ENCODE measurements at places on chromosomes 3 and 15. TPM values are rescaled to one million over a fixed set of nuclear protein-coding genes. Genes with fewer than 3 reads are reported as not detected.

- no peak for DNase-seq
Measured at GRCh38 chr3:188720215-188720614, 451.6 kb upstream of the TPRG1 start.

- no peak for DNase-seq
Measured at GRCh38 chr3:58588030-58588614, 10.9 kb upstream of the FAM107A start.

DNA sequence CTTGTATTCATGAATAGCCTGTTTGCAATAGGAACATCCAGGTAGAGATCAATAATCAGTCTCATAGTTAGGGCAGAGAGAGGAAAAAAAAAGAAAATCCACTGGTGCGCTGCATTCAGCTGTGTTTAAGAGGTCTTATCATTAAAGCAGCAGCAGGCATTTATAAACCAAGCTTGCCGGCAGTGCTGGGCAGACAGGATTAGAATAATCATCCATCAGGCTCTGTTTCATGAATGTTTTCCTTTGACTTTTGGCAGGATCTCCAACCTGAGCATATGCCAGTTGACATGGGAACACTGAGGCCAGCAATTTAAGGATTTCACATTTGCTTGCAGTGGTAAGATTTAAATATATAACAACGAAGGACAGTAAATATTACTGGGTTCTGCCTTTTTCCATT lies 305.2 kb upstream of the SEMA6D start:
- DNase-seq: no peak

DNA sequence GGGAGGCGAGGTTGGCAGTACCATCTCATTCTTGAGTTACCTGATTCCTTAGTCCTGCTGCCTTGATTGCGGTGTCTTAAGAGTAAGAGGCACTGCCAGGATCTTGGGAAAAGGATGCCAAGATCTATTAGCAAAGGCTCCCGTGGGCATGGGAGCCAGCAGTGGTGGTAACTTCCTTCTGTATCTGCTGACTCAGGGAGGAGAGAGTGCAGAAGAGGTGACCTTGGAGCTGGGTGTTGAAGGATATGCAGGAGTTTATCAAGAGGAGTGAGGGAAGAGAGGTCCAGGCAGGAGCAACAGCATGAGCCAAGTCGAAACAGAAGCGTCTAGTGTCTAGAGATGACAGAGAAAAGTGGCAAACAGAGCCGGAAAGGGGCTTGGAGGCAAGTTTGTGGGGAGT lies 4.5 kb downstream of the MESP2 start:
- DNase-seq: no peak

- DNase-seq: no peak
Measured at GRCh38 chr3:124992041-124992440, 57.5 kb upstream of the MUC13 start.

The BNC1 gene
- total RNA-seq: not detected

The TEX55 gene
- total RNA-seq: not detected

The RASGRF1 gene
- not detected for total RNA-seq
